Mammary epithelial cell (primary cell): ENCODE measurements at places on chromosomes 4 and X. TPM values are rescaled to one million over a fixed set of nuclear protein-coding genes. Genes with fewer than 3 reads are reported as not detected.

SPIN2A gene
- 0.40 and 0.61 TPM in 2 replicates for total RNA-seq

KIAA0232 gene
- total RNA-seq, result 37.5 TPM

ADH1C gene
- not detected in 2 replicates for total RNA-seq

LDB2 gene
- not detected for total RNA-seq

IGSF1 gene
- not detected in 2 replicates for total RNA-seq

TRIM2 gene
- total RNA-seq, result 65.2 TPM

TKTL2 gene
- total RNA-seq, result not detected

CXCL10 gene
- not detected for total RNA-seq
